ENCODE measurements at places on chromosomes 5 and 9.

DNA sequence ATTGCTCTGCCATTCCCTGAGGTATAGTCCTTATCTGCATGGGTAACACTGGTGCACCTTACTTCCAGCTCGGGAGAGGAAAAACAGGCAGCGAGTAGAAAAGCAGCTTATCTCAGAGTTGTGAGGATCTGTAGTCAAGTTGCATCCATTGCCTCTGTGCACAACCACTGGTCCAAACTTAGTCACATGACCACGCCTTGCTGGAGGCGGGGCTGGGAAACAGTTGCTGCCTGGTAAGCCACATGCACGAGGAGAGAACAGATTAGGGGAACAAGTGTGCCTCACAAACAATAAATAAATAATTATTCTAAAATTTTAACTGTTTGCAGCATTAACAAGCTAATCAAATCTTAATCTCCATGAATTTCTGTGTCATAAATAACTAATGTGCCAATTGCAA lies 18.6 kb downstream of the ZNF622 start:
- no peak for DNase-seq

GRCh38 chr9:109887079-109887478 lies 107.1 kb downstream of the PALM2AKAP2 start:
- DNase-seq: no peak

DNA sequence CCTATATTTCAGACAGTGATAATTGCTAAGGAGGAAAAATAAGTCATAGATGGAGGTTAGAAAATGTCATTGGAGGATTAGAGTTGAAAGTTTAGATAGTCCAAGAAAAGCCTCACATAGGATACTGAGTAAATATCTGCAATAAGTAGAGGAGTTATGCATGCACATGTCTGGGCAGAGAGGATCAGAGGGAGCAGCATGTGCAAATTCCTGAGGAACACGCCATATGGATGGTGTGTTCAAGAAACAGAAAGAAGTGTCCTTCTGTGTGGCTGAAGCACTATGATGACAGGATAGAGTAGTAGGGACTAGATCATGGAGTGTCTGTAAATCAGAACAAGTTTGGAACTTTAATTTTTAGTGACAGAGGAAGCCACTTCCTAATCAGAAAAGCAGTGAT lies 52.2 kb downstream of the SGCD start:
- no peak for DNase-seq

GRCh38 chr5:119329666-119330065 lies 26.2 kb upstream of the TNFAIP8 start:
- no peak for DNase-seq

- no peak for DNase-seq
Observed at GRCh38 chr5:150075806-150076205, 10.5 kb downstream of the CSF1R start.

- no peak for DNase-seq
Observed at GRCh38 chr9:114804505-114804904, 1.3 kb downstream of the TNFSF15 start.

DNA sequence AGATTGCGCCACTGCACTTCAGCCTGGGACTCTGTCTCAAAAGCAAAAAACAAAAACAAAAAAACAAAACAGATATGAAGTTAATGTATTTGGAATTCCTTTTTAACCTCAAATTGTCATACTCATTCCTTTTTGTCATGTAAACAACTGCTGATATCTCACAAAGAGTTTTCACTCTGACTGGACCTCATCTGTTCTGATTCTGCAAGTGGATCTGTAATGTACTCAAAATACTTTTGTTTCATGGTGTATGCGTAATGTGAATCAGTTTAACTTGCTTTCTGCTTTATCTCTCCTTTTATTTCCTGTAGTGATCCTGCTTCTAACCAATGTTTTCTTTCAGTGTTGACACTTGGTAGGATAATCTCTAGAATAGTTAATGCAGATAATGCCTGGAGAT lies 106.7 kb downstream of the FOCAD start:
- DNase-seq: no peak

Measured in NCI-H774 (cell line).